ENCODE measurements at places on chromosomes 1 and 21.

GRCh38 chr1:235951661-235952060 lies 85.0 kb upstream of the LYST start:
- DNase-seq: no peak

GRCh38 chr1:200588698-200589097 lies 31.9 kb downstream of the KIF14 start:
- DNase-seq: no peak

GRCh38 chr1:33875862-33876261 lies 12.0 kb downstream of the HMGB4 start:
- no peak for DNase-seq

GRCh38 chr1:170674239-170674638 lies 10.3 kb downstream of the PRRX1 start:
- DNase-seq: no peak

GRCh38 chr1:198864695-198865094 lies 225.9 kb downstream of the PTPRC start:
- no peak for DNase-seq

DNA sequence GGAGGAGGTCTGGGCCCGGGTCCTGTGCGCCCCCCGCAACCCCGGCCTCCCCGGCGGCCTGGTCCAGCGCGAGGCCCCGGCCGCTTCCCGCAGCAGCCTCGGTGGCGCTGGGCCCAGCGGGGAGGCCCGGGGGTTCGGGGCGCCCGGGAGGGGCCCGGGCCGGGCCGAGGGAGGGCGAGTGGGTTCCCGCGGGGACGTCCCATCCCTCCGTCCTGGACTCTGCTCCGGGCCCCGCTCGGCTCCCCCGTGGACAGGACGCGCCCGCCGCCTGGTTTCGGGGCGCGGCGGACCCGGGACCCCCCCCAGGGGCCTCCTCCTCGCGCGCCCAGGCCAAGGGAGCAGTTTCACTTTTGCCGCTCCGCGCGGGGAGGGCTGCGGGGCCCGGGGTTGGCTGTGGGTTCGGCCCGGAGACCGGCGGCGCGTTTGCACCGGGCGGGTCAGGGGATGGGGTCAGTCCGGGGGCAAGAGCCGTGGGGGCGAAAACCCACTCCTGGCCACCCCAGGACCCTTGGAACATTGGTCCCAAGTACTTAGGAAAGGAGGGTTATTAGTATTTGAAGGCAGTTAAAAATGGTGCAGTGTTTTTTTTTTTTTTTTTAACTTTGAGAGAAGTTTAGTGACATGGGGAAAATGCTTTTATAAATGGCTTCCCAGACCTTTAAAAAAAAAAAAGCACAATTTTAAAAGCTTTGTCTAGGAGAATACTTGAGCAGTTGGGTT lies 677 bp downstream of the AGPAT3 start:
- DNase-seq: peak; percentile 57

DNA sequence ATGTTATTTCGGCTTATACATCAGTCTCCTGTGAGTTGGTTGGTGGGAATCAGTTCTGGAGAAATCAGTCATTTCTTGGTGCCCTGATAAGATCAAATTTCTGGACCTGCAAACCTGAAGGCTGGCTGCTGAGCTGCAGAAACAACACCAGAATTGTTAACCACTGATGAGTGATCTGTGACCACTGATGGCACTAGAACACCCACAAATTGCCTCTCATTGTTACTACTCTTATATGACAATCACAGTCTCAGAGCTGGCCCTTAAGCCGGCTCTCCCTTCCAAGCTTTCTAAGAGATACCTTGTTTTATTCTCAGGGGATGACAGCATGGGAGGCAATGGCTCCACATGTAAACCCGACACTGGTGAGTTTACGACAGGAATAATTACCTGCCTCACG lies 1.9 kb downstream of the C1orf162 start:
- DNase-seq: no peak
